Mesenteric fat pad (tissue), 1 donor: ENCODE measurements at places on chromosomes 16 and 17.
A peak's percentile ranks its signal among the peaks of the same experiment; 100 is the strongest.

DNA sequence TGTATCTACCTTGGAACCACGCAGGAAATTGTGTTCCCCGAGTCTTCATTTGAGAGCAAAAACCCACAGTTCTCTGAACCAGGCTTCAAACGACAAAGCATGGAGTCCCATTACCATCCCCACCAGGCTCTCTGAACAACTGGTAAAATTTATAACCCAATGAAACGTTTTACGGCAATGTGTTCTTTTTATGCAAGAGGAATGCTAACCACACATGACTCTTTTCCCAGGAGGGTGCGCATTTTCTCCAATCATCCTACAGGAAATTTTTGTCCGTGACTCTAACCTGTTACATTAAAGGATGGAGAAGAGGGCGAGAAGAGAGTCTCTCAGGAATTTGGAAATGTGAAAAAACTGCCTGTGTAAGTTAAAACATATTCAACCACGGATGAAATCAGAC is 17.8 kb downstream of the STX8 start:
- DNase-seq, result no peak

GRCh38 chr16:57947261-57947660 is 23.7 kb downstream of the CNGB1 start:
- DNase-seq, result no peak

- no peak for DNase-seq
Measured at GRCh38 chr16:52709306-52709705, 162.4 kb upstream of the TOX3 start.

DNA sequence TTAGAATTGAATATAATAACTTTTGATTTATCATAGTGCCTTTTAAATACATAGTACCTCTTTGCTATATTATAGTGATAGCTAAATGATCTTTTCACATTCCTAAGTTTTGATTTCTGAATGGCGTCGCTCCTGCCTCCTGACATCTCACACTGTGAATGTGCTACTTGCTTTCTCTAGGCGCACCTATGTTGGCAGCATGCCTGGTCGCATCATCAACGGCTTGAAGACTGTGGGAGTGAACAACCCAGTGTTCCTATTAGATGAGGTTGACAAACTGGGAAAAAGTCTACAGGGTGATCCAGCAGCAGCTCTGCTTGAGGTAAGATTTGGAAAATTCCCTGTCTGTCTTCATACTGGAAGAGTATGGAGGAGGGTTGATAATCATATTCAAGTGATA is 29.8 kb upstream of the ABCC11 start:
- DNase-seq, result no peak

GRCh38 chr16:7492122-7492521 is 159.5 kb downstream of the RBFOX1 start:
- no peak for DNase-seq

DNA sequence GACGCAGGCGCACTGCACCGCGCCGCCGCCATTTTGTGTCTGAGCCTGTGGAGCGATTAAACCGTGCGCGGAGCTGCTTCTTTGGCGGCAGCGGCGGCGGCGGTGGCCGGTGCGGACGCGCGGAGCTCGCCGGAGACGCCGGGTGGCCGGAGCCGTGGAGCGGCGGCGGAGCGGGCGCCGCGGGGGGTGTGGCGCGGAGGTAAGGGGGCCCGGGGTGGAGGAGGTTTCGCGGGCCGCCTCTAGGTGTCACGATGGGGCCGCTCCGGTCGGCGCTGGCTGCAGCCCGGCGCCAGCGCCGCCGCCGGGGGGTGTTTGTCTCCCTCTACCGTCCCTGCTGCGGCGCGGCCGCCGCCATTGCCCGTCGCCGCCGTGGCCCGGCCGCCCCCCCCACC is at the start of gene CTCF:
Gene CTCF (plus strand): TSS at position 1 of the 392 bp plus-strand sequence. CDS start 48,307 bp downstream, outside the sequence.
- DNase-seq, result peak; percentile 93

- no peak for DNase-seq
Measured at GRCh38 chr16:84065536-84066132, 23.0 kb upstream of the SLC38A8 start.

DNA sequence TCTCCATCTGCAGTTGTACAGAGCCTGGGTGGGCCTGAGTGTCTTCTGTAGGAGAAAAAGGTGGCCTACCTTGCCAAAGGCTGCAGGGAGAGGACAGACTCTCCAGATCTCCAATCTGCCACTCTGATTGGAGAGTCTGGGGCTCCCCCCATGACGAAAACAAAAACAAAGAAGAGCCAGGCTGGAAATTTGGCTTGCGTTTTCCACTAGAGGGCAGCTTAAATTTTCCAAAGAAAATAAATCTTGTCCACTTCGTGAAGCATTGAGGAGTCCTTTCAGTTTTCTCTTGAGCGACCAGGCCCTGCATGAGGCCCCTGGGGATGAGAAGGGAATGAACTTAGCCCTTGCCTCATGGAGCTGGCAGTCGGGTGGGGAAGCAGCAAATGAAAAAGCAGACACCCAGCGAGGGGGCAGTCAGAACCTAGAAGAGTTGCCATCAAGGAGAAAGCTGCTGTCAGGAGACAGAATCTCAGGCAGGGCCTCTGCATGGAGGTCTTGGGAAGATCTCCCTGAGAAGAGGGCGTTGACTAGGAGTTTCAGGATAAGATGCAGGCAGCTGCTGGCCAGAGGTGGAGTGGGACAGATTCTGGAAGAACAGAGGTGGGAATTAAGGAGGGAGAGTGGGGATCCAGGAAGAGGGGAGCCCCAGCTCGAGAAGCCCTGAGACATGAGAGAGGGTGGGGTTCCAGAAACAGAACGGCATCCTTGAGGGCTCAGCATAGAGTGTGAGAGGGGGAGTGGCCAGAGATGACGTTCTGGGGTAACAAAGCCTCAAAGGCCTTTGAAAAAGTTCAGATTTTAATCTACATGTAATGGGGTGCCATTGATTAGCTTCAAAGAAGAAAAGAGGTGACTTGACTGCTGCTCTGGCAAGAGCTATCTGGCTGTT is 8.4 kb upstream of the SHCBP1 start:
- no peak for DNase-seq

GRCh38 chr17:83175822-83176622 is 96.6 kb downstream of the METRNL start:
- no peak for DNase-seq

DNA sequence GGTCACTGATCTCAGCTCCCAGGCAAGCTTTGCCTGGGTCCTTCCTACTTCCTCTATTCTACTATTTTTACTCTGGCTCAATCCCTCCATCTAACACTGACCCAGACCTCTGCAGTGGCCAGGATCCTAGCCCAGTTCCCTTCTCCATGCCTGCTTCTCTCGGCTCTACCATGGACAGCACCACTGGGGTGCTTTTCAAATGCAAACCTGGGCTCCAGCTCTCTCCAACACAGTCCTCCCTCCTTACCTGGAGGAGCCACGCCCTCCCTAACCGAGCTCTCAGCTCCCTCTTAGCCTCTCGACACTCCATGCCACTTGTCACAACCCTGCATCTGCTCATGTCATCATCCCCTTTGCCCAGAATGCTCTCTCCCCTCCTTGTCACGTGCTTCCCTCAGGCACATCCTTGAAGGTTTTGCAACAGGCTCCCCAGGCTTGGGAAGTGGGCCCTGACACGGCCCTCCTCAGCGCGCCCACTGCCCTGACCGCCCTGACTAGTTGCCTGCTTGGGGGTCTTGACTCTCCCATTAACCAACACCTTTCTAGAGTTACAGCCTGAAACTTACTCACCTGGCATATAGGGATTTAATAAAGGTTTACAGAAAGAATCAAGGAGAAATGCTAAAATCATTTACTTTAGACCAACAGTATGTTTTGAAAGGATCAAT is 41.6 kb downstream of the MARF1 start:
- peak; percentile 53 for DNase-seq

DNA sequence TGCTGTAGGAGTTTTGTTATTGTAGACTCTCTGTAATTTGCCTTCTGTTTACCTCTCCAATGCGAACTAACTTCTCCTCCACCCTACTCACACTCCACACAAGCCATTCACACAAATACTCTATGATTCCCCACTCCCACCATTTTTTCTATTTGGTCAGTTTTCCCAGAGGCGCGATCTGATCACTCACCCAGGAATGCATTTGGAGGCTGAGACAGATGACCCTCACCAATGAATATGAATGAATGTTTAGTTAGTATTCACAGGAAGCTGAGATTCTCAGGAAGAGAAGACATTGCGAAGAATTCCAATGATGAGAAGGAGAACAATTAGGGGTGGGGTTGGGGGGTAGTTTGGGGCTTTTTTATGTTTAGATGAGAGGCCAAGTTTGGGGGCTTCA is 10.5 kb upstream of the ANKFN1 start:
- DNase-seq, result no peak

DNA sequence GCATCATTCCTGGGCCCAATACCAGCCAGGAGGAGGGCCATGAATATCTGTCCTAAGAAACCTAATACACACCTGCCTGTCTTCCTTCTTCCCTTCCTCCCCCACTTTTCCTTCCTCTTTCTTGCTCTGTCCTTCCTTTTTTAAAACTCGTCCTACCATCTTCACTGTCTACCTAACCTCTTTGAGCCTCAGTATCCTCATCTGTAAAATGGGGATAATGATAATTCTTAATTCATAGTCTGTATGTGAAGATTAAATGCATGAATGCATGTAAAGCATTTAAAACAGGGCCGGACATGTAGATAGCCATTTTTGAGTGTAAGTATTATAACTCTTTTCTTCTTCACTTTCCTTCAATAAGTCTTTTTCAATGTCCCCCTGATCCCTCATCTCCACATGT is 560 bp downstream of the CRYBA1 start:
- DNase-seq, result no peak

- no peak for DNase-seq
Measured at GRCh38 chr16:1643521-1643920, 31.4 kb downstream of the CRAMP1 start.

DNA sequence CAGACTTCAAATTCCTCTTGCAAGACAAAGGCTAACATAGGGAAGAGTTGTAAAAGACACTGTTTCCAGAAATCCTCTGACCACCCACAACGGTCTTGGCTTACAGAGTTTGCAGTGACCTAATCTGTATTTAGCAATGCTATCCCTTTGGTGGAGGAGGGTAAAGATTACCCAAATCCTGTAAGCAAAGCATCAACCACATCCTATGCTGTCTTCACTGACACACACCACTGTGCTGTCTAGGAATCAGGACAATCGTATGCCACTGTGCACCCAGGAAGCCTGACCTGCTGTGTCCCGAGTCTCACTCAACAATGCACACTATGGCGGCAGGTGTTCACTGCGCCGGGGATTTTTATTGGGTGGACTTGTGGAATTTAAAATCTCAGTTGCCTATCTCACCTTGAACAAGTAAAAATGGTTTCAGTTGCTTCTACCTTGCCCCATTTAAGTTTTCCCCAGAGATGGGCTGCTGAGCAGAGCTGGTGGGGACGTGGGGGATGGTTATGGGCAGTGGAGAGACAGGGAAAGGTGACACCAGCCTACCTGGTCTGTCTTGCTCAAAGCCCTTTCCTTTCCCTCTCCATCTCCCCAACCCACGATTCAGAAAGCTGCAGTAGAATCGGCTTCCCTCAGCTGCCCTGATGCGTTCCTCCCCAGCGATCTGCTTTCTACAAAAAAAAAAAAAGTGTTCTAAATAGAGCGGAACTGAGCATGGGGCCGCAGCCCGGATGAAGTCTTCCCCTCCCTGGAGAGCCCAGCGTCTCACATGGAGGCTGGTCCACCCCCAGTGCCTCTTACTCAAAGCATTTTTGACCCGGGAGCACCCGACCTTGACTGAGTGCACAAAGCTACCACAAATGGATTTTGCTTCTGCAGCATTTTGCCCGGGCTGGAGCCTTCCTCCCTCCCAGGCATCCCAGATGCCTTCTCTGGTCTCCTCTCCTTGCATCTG is 271.5 kb downstream of the SOX9 start:
- DNase-seq, result no peak

DNA sequence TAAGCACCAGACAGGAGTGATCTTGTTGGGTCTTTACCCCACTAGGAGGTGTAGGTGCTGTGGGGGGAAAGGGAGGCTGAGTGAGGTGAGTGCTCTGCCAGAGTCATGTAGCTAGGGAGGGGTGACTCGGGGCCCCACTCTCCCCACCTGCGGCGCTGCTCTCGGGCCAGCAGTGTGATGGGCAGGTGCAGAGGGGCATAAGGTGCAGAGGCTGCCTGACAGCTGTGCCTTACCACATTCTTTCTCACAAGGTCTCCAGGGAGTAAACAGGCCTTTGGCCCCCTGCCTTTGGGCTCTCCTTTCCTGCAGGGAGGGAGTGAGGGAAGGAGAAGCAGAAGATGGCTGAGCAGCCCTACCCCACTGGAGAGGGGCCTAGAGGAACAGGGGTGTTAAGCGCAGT is 4.5 kb upstream of the CNP start:
- no peak for DNase-seq

GRCh38 chr17:28972437-28972836 is 21.1 kb upstream of the PHF12 start:
- DNase-seq, result no peak

- DNase-seq, result no peak
Measured at GRCh38 chr16:10678655-10679054, 16.1 kb downstream of the TEKT5 start.

DNA sequence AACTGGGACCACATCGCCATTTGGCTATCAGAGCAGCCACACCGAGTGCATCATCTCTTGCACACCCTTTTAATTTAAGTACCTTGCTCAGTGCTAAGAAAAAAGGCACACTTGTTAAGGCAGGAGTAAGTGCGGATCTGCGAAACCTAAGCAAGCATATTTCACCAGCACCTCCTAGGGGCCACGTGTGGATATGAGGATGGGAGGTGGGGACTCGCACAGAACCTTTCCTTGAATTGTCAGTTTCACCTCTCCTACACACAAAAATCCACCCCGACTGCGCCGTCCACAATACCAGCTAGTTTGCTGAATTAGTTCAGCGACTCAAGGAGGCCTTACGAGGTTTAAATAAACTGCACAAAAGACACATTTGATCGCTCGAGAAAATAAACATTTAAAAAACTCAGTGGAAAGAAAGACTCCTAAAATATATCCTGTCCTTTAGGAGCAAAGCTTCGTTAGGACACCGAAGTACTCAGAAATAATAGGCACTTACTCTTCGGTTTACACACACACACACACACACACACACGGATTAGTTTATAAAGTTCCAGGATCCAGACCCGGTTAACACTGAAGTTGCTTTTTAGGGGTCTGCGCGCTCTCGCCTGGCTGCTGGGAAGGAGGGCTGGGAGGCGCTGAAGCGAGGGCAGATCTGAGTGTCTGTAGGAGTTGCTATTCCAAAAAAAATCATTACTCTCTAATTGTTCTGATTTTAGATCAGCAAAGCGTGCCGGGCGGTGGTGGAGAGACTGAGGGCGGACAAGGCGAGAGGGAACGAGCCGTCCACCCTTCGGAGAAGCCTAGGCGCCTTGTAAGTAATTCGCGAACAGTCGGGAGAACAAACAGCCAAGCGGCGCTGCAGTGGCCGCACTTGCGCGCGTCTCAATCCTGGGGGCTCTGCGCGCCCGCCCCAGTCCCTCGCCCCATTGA is 1.0 kb upstream of the KCNJ2 start:
- DNase-seq, result no peak
